Cerebellum (tissue), 4 donors: ENCODE measurements at places on chromosomes 1 and 21.

- DNase-seq: no peak
These were observed 48.7 kb upstream of the DMRTA2 start for GRCh38 chr1:50471967-50472366.

DNA sequence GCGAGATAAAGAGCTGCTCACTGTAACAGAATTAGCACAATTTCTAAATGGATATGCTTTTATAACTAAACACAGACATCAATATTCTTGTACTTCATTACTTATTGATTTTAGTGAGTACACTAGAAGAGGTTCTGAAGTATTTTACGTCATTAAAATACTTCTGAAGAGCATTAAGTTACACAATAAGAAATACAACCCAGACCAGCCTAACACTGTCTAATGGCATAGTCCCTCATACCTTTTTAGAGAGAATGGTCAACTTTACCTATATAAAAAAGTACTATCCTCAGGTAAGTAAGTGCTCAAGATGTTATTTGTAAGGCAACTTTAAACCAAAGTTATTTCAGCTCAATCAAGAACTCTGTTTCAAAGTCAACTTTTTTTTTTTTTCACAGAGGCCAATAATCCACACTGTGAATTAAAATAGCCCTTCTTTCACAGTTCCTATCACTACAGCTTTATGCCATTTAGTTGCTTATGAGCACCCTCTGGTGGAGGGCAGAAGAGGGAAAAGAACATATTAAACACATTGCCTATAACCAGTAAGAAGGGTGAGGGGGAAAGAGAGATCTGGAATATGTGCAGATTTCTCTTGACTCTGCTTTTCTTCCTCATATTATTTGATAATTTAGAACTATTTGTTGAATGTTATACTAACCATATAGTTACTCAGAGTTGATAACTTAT lies 182.1 kb upstream of the DMRTA2 start:
- no peak for DNase-seq

- no peak for DNase-seq
These were observed 274.3 kb upstream of the CAMK1G start for GRCh38 chr1:209309198-209309597.

- DNase-seq: no peak
These were observed 472.3 kb upstream of the VAMP3 start for GRCh38 chr1:7298749-7299151.

DNA sequence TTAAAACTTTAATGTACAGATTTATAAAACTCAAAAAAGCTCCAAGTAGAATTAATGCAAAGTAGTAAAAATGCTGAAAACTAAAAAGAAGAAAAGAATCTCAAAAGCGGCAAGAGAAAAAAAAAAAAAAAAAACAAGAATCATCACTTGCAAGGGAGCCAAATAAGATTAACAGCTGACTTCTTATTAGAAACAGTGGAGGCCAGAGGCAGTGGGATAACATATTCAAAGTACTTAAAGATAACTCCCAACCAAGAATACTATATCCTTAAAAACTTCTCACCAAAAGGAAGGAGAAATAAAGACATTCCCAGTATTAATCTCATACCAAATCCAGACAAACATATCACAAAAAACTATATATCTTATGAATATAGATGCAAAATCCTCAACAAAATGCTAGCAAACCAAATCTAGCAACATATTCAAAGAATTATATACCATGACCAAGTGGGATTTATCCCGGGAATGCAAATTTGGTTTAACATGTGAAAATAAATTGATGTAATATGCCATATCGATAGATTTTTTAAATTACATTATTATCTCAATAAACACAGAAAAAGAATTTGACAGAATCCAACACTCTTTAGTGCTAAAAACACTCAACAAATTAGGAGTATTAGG lies 62.7 kb downstream of the CAMK2N1 start:
- DNase-seq: no peak

DNA sequence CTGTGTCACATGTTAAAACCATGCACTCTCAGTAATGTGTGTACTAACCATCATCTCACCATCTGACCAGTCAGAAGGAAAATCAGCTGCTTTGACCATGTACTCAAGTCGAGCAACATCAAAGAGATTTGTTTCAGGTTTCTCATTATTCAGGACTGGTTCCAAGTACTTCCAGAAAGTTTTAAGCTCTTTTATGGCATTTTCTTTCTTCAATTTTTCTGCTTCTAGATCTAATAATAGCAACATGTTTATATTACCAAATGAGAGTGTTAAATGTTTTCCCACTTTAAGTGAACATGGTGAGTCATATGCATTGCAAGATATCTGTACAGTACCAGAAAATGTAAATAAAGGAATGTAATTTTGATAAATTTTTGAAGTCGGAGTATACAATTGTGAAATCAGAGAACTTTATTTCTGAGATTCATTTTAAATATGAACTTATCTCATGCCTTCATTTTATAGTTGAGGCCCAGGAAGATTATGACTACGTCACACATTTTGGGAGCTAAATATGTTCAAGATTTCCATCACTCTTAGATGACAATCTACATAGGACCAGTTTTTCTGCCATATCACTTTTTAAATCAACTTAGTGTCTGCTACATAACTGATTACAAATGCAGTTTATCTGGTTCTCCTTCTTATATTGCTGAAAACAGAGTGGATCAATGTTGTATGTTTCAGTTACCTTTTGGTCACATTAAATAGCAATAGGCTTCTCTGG lies 87.2 kb downstream of the SPAG17 start:
- DNase-seq: no peak

GRCh38 chr1:238487931-238488330 lies 597.2 kb upstream of the ZP4 start:
- DNase-seq: no peak

- DNase-seq: no peak
These were observed 535 bp downstream of the SETD4 start for GRCh38 chr21:36059823-36060158.

GRCh38 chr1:247429496-247429895 lies 13.5 kb downstream of the NLRP3 start:
- no peak for DNase-seq

- no peak for DNase-seq
These were observed 4.6 kb downstream of the LRP8 start for GRCh38 chr1:53323316-53323715.

DNA sequence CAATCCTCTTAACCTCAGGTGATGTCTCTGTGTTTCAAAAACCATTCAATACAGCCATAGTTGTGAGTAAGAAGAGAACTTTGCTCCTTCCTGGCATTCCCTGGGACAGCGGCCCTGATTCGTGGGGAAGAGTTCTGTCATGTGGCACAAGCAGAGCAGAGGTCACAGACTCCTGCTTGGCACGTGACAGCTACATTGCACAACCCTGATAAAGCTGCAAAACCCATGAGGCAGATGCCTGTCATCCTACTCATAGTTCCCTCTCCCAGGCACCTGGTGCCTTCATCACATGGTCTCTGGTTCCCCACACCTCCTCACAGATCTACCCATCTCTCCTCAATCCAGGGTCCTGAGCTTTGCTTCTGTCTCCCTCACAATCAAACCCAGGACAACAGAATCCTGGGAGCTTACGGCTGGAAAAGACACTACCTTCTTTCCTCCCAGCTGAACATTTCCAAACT lies 70.8 kb downstream of the PLPP3 start:
- DNase-seq: no peak

GRCh38 chr21:20388400-20388799 lies 609.8 kb upstream of the NCAM2 start:
- no peak for DNase-seq

DNA sequence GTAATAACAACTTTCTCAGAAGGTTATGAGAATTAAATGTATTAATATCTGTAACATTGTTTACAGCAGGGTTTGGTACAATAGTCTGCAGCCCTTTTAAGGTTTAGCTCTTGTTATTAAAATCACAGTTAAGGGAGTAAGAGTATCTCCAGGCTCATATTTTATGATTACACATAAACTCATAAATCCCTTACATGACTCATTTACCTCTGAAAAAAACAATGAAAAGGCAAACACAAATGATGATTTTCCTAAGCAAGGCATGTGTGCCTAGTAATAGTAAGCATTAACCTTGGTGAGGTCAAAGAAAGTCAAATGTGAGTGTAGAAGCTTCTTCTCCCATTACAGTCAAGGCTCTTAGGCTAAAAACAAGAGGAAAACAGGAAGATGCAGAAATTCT lies 84.5 kb upstream of the ADGRL4 start:
- DNase-seq: no peak

DNA sequence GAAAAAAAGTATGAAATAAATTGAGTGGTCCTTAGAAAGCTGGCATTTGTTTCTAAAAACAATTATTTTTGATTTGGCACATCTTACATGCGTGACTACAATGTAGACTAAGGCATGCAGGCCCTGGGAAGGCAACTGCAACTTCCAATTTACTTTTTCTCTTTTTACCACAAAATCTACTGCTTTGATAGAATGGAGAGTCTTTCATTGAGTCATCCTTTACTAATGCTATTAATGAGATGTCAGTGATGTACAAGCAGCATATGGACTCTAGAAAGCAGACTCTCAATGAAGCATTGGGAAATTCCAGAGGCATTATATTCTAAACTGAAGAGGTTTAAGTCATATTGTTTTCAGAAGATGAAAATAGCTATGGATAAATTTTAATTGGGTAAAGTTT lies 29.6 kb upstream of the PRRX1 start:
- no peak for DNase-seq

GRCh38 chr21:42352441-42353095 lies 1.8 kb upstream of the TFF2 start:
- no peak for DNase-seq

DNA sequence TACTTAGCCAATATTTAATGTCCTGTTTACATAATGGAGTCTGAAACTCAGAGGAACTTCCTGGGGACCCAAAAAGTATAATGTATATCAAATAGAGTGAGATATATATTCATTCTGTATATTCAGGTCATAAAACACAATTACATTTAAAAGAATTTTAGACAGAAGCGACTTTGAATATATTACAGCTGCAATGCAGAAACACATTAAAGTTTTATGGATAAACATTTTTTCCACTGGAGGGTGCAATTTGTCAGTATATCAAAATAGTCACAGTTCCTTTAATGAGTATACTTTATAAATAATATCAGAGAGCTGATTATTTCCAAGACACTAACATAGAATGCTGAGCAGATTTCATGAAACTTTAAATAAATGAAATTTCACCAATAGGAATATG lies 43.9 kb upstream of the CRB1 start:
- DNase-seq: peak; percentile 7

- peak; percentile 45 for DNase-seq
These were observed 83.8 kb downstream of the PLXNA2 start for GRCh38 chr1:208160259-208160819.

DNA sequence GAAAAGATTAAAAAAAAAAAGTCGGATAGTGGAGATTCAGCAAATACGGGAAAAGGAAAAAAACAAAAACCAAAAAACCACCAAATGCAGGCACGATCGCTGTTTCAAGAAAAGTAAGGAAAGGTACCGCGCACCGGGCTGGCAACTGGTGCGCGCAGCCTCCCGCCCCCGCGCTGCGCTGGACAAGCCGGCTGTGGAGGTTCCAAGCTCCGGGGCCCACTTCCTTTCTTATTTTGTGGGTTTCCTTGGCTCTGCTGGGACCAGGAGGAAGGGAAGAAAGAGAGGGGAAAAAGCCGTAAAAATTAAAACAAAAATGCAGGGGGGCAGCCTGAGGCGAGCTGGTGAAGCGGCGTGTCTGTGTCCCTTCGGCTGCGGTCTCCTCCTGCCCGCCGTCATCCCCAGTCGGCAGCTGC lies 233 bp downstream of the ADAMTS5 start:
- peak; percentile 45 for DNase-seq

- DNase-seq: no peak
These were observed 37.1 kb downstream of the OPTC start for GRCh38 chr1:203531063-203531462.

DNA sequence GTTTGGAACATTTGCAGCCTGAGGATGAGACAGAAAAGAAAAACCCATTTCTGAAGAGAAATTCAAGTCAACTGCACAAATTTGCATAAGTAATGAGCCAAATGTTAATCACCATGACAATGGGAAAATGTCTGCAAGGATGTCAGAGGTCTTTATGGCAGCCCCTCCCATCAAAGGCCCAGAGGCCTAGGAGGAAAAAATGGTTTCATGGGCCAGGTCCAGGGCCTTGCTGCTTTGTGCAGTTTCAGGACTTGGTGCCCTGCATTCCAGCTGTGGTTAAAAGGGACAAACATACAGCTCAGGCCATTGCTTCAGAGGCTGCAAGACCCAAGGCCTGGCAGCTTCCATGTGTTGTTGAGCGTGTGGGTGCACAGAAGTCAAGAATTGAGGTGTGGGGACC lies 13.4 kb downstream of the RBM11 start:
- no peak for DNase-seq

DNA sequence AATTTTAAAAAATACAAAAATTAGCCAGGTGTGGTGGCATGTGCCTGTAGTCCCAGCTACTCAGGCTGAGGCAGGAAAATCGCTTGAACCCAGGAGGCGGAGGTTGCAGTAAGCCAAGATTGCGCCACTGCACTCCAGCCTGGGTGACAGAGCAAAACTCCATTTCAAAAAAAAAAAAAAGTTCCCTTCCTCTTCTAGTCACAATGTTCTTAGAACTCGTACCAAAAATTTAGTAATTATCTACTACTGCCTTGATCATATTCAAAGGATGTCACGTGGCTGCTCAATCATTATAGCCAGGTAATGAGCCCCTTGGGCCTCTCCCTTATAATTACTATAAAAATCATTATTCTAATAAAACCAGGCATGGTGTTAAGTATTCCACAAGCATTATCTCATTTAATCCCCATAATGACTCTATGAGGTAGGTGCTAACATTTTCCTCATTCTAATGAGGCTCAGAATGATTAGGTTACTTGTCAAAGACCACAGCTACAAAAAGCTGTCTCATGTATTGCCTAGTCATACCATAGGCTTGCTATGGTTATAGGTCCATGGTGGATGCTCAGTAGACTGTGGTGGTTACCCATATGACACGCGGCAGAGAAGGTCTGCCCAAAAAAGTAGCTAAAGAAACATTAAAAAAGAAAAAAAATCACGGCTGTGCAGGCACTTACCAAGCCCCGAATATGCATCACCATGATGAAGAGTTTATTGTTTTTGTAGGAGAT lies 15.5 kb upstream of the PPP1R15B start:
- no peak for DNase-seq

DNA sequence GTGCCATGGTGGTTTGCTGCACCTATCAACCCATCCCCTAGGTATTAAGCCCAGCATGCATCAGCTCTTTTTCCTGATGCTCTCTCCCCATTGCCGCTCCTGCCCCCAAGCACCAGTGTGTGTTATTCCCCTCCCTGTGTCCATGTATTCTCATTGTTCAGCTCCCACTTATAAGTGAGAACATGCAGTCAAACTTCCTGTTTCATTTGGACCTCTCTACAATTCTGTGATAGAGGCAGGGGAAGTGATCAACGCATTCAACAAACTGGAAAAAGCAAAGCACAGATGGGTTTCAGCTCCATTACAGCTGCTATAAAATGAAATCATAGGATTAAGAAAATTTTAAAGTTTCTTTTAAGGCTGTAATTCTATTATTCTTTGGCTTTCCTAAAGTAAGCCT lies 23.3 kb upstream of the CD55 start:
- no peak for DNase-seq

DNA sequence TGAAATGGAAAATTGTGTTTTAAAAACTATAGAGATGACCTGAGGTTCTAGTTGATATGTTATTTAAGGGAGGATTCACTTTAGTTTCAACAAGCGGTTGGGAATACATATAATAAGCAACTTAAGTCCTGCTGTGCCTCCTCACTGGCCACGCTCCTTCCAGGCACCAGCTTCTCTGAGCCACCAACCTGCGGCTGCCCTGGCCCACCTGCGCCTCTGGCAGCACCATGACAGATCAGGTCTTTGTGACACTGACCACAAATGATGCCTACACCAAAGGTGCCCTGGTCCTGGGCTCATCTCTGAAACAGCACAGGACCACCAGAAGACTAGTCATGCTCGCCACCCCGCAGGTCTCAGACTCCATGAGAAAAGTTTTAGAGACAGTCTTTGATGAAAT lies 7.0 kb upstream of the USP24 start:
- DNase-seq: no peak
